SJSA1 (cell line): ENCODE measurements at places on chromosomes 6 and 20. TPM values are rescaled to one million over a fixed set of nuclear protein-coding genes. Genes with fewer than 3 reads are reported as not detected.

- no peak for DNase-seq
- no peaks in the 10 kb centered on the region for H3K36me3 ChIP-seq
- no peak overlapping the region for H3K27ac ChIP-seq
- H3K4me3 ChIP-seq: no peak overlapping the region
Observed at GRCh38 chr6:156970595-156971112, 193.5 kb downstream of the ARID1B start.

Gene SLA2
- total RNA-seq: not detected in 2 replicates

GRCh38 chr6:1335367-1336037 is 23.6 kb downstream of the FOXQ1 start:
- H3K27ac ChIP-seq: peak overlapping the region; percentile 40
- no peaks in the 10 kb centered on the region for H3K27me3 ChIP-seq
- H3K4me1 ChIP-seq: peaks cover 32% of the 10 kb centered on the region
- no peak overlapping the region for H3K4me3 ChIP-seq
- no peaks in the 10 kb centered on the region for H3K36me3 ChIP-seq
- DNase-seq: peak; percentile 88

DNA sequence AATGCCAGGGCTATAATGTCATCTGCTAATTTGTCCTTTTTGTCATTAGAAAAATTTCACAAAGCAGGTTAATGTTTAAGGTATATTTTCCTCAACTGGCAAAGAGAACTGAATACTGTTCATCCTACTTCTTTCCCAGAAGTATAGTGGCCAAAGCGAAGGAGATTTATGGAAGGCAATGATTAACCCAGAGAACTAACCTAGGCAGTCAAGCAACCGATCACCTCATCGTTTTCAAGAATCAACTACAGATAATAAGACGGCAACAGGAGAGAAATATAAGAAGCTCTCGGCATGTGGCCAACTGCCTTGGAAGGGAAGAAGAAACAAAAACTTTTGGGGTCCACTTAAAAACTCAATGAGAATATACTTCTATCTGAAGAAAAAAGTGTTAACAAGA is 38.2 kb downstream of the REV3L start:
- no peaks in the 10 kb centered on the region for H3K27me3 ChIP-seq
- H3K4me3 ChIP-seq: no peak overlapping the region
- no peak overlapping the region for H3K27ac ChIP-seq
- 0 out of 2 replicates have a peak, but pooled peaks cover 2% of the 10 kb centered on the region for H3K4me1 ChIP-seq
- DNase-seq: no peak

GRCh38 chr6:83220121-83220520 is 27.0 kb downstream of the RWDD2A start:
- peaks cover 32% of the 10 kb centered on the region for H3K36me3 ChIP-seq
- no peaks in the 10 kb centered on the region for H3K27me3 ChIP-seq
- H3K4me3 ChIP-seq: no peak overlapping the region
- H3K4me1 ChIP-seq: peaks cover 3% of the 10 kb centered on the region; the same call in 1 of the 2 replicates

GRCh38 chr6:53899512-53899911 is 104.7 kb downstream of the LRRC1 start:
- no peak overlapping the region for H3K27ac ChIP-seq
- peaks cover 35% of the 10 kb centered on the region for H3K36me3 ChIP-seq
- H3K4me1 ChIP-seq: peaks cover 31% of the 10 kb centered on the region

Gene NPBWR2
- total RNA-seq: not detected in 2 replicates

Gene EFCAB8
- total RNA-seq: 0.06 and 0.08 TPM in 2 replicates

Gene EYA4
- total RNA-seq: 0.05 TPM in 1 of 2 replicates, not detected in the other

- H3K27me3 ChIP-seq: no peaks in the 10 kb centered on the region
- H3K36me3 ChIP-seq: no peaks in the 10 kb centered on the region
- peaks cover 22% of the 10 kb centered on the region for H3K4me1 ChIP-seq
- no peak overlapping the region for H3K4me3 ChIP-seq
- H3K27ac ChIP-seq: no peak overlapping the region
Observed at GRCh38 chr20:17878069-17878911, 90.3 kb downstream of the SNX5 start.

Gene RAB44
- total RNA-seq: not detected in 2 replicates

- DNase-seq: no peak
- H3K27me3 ChIP-seq: no peaks in the 10 kb centered on the region
- H3K27ac ChIP-seq: no peak overlapping the region
- no peaks in the 10 kb centered on the region for H3K4me1 ChIP-seq
- H3K36me3 ChIP-seq: no peaks in the 10 kb centered on the region
- H3K4me3 ChIP-seq: no peak overlapping the region
Observed at GRCh38 chr6:112288475-112288874, 34.1 kb upstream of the LAMA4 start.

DNA sequence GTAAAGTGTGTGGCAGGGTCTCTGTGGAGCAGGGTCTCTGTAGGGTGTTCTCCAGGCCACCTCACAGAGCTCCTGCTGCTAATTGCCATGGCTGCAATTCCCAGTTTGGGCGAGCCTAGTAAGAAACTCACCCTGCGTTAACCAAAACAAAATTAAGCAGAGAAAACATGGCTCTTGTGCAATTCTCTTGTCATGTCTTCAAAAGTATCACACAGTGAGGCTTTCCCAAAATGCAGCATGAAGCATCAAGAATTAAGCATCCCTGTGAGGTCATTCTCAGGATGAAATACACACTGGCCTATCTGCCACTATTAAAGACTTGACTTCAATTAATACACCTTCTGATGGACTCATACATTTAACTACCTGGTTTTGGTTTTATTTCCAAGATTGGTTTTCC is 72.8 kb downstream of the KIF13A start:
- no peak overlapping the region for H3K27ac ChIP-seq
- H3K4me3 ChIP-seq: no peak overlapping the region
- 0 out of 2 replicates have a peak, but pooled peaks cover 3% of the 10 kb centered on the region for H3K36me3 ChIP-seq
- H3K4me1 ChIP-seq: no peaks in the 10 kb centered on the region
- H3K27me3 ChIP-seq: no peaks in the 10 kb centered on the region

DNA sequence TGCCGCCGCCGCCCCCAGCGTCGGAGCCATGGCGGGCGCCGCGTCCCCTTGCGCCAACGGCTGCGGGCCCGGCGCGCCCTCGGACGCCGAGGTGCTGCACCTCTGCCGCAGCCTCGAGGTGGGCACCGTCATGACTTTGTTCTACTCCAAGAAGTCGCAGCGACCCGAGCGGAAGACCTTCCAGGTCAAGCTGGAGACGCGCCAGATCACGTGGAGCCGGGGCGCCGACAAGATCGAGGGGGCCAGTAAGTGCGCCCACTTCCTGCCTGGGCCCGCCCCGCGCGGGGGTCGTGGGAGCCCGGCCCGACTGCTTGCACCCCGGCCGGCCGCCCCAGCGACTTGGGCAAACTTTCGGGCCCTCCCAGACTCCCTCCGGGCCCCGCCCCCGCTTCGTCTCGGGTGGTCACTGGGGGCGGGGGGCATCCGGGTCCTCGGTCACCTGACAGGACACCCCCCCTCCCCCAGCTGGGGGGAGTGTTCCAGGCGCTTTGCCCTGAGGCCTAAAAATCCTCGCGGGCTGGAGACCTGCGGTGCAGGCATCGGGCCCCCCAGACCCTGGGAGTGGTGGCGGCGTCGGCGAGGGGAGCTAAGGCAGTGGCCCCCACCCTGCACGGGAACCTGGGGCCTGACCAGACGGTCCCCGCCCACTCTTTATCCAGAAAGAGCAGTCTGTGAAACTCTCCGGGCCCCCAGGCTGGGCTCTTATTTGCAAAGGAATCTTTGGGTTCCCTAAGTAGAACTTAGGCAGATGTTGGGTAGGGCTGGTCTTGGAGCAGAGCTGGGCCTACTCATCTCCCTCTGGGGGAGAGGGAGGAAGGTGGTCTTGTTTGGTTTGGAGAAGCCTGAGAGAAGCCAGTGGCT is 501 bp downstream of the PLCG1 start:
- peaks cover 32% of the 10 kb centered on the region for H3K4me1 ChIP-seq
- DNase-seq: peak; percentile 85
- peaks cover 43% of the 10 kb centered on the region for H3K36me3 ChIP-seq
- peak overlapping the region; percentile 96 for H3K27ac ChIP-seq
- H3K27me3 ChIP-seq: no peaks in the 10 kb centered on the region

Gene CLVS2
- total RNA-seq: not detected in 2 replicates

Gene VWA7
- total RNA-seq: not detected in 2 replicates
